ENCODE measurements at places on chromosomes 4 and X.

DNA sequence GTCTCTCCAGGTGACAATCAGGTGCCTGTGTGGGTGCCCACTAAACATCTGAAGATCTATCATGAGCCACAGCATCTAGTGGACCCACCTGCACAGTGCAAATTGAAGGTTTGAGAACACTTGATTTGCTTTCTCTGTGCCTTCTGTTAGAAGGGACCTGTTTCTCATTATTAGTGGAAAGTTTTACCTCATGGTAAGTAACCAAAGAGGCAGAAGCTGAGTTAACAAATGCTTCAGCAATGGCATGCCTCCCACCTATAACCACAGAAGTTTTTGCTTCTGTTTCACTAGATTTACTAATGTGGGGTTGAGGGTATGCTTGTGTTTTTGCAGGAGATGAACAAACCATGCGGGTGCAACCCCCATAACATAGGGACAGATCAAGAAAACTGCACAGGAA, 297.4 kb upstream of the DKK2 start:
- no peak for DNase-seq

DNA sequence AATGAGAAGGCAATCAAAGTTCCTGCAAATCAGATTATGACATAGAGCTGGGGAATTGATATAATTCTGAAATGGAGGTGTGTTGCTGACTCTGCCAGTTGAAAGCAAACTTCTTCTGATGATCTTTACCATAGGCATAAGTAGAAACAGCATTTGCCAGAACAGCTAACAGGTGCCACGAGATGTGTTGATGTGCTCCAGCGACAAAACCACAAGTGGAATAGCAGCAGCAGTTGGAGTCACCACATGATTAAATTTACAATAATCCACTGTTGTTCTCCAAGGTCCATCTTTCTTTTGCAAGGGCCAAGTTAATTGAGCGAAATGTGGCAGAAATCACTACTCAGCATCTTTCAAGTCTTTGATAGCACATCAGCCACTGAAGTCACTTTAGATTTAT, 3.7 kb upstream of the OSTC start:
- no peak for DNase-seq

DNA sequence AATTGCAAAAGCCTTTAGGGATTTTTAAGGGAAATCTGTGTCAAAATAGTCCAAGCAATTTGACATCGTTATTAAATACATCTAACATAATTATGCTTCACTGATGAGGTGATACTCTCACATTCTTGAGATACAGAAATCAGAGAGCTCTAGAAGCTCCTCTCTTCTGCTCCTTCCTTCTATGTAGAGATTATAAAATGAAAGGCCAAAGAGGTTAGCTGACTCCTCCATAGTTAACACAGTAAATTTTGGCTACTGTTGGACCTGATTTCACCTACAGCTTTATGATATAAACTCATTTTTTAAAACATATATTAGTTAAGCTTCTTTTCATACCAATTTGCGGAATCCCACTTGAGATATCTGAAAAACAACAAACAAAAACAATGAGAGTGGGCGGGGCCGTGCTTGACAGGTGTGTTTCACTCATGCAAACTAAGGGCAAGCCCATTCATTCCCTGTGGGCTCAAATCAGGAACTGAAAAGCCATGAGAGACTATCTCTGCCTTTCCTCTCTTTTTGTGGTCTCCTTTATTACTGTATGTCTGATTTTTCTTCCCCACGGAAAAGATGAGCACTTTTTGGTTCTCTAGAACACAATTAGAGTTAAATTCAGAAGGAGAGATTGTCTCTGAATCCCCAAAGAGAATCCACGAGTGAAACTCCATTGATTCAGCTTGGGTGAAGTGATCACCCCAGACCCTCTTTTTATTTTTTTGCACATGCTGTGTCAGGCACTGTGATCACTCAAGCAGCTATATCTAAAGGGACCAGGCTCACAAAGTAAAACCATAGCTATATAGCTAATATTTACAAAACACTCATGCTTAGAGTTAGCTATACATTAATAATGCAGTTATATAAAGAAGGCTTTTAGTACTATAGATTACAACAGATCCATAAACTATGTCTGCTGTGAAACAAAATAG, 566.3 kb downstream of the IL15 start:
- no peak for DNase-seq

- DNase-seq, result no peak
These were observed 8.8 kb downstream of the ENAM start for GRCh38 chr4:70637239-70637913.

DNA sequence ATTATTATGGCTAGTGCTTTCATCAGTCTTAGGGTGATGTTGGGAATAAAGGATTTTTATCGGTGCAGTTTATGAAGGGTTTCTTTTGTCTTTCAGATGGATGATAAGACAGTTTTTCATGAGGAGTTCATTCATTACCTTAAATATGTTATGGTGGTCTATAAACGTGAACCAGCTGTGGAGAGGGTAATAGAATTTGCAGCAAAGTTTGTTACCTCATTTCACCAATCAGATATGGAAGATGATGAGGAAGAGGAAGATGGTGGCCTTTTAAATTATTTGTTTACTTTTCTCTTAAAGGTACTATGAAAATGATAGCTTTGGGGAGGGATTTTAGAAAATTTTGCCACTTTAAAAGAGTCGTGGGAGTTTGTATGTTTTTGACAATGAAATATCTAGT, 1.3 kb downstream of the NCAPG start:
- no peak for DNase-seq

DNA sequence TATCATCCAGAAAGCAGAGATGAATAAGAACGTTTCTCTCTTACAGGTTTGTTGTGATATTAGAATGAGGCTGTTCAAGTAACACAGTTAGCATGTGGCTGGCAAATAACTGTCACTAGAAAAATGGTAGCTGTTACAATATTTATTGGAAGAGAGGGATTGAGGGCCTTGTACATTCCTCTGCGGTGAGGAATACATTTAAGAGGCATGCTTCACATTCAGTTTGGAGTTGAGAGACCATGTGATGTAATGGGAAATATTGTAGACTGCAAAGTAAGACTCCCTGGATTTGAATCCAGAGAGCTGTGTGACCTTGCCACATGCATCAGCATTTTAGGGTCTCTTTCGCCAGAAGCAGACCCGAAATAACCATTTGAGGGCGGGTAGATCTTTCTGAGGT, 104.8 kb upstream of the KIT start:
- no peak for DNase-seq

- no peak for DNase-seq
These were observed 27.1 kb downstream of the PAK3 start for GRCh38 chrX:111123125-111123524.

DNA sequence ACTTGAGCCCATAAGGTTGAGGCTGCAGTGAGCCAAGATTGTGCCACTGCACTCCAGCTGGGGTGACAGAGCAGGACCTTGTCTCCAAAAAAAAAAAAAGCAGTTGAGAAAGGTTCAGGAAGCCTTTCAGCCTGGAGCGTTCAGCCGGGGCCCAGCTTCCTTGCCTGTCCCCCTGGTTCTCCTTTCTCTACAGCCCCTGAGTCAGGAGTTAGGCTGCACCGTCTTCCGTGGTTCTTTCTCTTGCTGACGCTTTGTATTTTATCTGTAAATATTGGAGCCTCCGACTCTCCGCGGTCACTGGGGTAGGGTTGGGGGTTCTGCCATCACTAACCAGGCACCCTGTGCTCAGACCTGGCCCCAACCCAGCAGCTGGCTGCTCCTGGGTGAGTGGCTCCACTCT, 13.8 kb upstream of the UVSSA start:
- DNase-seq, result no peak

- DNase-seq, result no peak
These were observed 325.4 kb upstream of the GALNT7 start for GRCh38 chr4:172843192-172843591.

DNA sequence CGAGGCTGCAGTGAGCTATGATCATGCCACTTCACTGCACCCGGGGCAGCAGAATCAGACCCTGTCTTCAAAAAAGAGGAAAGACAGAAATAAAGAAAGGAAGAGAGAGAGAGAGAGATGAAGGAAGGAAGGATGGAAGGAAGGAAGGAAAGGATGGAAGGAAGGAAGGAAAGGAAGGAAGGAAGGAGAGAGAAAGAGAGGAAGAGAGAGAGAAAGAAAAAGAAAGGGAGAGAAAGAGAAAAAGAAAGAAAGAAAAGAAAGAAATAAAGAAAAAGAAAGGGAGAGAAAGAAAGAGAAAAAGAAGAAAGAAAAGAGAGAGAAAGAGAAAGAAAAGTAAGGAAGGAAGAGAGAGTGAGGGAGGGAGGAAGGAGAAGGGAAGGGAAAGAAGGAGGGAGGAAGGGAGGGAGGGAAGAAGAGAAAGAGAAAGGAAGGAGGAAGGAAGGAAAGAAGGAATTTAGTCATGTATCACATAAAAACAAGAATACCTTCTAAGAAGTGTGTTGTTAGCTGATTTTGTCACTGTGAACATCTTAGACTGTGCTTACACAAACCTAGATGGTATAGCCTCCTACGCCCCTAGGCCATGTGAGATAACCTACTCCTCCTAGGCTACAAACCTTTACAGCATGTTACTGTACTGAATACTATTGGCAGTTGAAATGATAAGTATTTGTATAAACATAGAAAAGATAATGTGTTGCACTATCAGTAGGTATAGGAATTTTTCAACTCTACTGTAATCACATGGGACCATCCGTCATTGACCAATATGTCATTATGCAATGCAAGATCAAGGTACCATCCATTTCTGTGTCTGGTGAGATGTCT, 17.4 kb upstream of the AFF1 start:
- no peak for DNase-seq

DNA sequence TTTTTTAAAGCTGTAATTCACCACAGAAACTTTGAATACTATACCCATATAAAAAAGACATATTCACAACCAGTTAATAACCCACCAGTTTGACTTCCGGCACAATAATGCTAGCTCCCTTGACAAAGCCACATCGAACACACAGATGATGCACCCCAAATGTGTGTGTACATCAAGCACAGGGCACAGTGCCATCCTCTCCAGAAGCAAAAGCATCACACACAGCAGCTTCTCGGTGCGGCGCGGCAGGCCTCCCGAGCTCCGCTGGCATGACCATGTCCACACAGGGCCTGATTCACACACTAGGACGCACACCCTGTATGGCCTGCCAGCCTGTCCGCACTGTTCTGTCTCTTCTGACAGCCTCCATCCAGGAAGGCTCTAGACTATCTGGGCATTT, 88.0 kb downstream of the LEF1 start:
- DNase-seq, result no peak

GRCh38 chrX:45009371-45010000, 136.5 kb downstream of the KDM6A start:
- no peak for DNase-seq

DNA sequence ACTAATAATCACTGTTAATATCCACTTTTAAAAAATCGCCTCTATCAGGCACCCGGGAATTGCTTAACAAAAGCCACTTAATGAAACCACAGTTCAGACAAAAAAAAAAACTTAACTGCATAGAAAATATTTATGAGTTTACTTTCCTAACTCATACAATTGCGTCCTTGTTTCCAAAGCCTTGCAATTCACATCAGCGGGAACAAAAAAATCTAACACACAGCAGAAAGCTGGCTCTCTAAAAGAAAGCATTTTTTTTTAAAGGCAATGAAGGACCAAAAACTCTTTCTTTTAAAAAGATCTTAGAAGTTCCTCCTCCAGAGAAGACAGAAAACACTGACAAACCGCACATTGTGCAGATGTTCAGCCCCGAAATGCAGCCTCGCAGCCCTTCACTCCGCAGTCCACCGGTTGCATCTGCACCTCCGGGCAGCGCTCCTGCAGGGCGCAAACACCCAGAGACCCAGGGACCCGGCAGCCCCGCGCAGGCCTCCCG, 812 bp downstream of the FAT1 start:
- no peak for DNase-seq

GRCh38 chr4:76233083-76233482, 18.4 kb upstream of the FAM47E start:
- DNase-seq, result no peak

DNA sequence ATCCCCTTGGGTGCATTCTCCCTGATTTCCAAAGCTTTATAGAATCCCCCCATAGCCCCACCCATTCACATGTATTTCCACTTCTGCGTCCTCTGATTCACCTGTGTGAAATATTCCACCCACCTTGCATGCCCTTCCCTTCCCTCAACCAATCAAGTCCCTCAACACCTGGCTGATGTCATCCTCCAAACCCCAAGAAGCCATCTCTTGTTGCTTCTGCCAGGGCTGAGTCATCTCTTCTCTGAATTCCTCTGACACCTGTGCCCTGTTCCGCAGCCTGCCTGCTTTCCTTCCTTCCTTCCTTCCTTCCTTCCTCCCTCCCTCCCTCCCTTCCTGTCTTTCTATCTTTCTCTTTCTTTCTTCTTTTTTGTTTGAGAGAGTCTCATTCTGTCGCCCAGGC, 9.9 kb downstream of the CRMP1 start:
- DNase-seq, result no peak

DNA sequence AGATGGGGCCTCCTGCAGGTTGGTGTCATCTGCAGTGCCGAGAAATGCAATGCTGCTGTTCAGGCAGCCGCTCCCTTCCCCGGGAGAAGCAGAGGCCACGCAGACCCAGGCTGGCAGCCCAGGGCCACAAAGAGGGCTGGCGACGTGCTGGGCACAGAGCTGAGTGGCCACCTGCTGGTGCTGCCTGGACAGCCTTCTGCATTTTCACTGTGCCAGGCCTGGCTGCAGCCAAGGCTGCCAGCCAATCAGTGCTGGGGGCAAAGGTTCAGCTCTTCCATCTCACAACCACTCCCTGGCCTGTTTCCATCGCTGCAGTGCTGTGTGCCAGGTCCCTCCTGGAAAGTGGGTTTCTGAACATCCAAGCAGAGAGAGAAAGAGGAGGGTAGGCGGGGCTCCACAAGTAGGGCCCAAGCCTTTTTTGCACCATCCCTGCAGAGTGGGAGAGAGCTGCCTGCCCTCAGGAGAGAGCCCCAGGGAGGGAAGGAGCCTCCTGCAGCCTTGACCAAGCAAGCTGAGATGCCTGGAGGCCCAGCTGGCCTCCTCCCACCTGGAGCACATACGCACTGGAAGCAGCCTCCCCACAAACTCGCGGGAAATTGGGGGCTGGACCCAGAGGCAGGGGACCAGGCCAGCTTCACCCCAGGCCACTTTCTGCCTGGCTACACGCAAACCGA, 20.1 kb downstream of the ADRA2C start:
- no peak for DNase-seq

GRCh38 chrX:12711435-12712040, 79.7 kb upstream of the PRPS2 start:
- DNase-seq, result no peak

GRCh38 chrX:4240541-4241194, 527.2 kb upstream of the PRKX start:
- DNase-seq, result no peak

All from NCI-H526 (cell line).